ENCODE measurements at places on chromosomes 1 and 21. TPM values are rescaled to one million over a fixed set of nuclear protein-coding genes. Genes with fewer than 3 reads are reported as not detected.

DNA sequence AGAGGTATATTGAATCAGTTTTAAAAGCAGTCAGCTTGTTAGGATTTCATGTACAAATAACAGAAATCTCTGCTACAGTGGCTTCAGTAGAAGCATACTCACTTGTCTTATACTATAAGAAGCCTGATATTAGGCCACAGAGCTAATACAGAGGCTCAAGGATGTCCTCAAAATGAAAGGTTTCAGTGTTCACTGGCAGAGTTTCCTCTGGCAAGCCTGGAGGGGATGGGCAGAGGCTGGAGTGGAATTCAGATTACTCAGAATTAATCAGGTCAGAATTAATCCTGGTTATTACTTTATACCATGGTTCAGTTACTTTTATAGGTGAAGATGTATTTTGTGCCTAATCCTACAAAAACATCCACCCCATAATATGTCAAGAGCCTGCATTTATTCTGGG, 520.5 kb downstream of the USP25 start:
- DNase-seq = no peak

- no peak for DNase-seq
Observed at GRCh38 chr1:171344473-171344820, 30.5 kb downstream of the FMO4 start.

DNA sequence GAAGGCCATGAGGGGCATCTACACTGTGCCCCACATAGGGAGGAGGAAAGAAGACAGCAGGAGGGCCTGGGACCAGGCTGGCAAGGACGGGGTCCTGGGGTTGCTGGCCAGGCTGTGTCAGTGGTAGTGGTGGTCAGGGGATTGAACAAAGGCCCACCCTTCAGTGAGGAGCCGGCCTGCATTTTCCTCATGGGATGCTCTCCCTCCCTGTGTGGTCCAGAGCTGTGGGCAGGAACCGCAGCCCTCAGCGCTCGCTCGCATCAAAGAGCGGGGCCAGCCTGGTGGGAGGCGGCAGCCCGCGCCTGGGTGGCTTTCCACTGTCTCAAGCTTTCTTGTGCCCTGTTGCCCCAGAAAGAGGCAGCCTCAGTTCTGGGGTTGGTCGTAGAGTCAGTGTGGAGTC, 24.8 kb downstream of the LHX4 start:
- DNase-seq = no peak

GRCh38 chr1:46983830-46984586, 39.5 kb upstream of the CYP4X1 start:
- no peak for DNase-seq

DNA sequence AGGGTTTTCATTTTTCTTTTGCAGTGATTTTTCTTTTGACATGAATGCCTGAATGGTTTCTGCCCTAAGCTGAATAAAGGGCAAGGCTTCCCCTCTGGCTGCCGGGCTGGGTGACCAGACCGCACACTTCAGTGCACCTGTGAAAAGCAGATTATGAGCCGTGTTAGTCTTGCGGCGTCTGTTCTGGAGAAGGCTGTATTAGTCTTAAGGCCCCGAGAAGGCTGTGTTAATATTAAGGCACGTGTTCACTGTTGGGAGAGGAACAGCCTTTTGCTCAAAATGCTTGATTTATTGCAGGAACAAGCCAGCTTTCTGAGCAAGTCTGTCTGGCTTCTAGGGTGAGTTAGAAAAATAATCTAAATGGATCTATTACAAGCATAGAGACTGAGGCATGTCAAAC, 54.7 kb upstream of the DNAH14 start:
- DNase-seq = no peak

TSPAN1 gene
- not detected for total RNA-seq

- DNase-seq = no peak
Observed at GRCh38 chr1:168100315-168101002, 36.3 kb downstream of the GPR161 start.

DNA sequence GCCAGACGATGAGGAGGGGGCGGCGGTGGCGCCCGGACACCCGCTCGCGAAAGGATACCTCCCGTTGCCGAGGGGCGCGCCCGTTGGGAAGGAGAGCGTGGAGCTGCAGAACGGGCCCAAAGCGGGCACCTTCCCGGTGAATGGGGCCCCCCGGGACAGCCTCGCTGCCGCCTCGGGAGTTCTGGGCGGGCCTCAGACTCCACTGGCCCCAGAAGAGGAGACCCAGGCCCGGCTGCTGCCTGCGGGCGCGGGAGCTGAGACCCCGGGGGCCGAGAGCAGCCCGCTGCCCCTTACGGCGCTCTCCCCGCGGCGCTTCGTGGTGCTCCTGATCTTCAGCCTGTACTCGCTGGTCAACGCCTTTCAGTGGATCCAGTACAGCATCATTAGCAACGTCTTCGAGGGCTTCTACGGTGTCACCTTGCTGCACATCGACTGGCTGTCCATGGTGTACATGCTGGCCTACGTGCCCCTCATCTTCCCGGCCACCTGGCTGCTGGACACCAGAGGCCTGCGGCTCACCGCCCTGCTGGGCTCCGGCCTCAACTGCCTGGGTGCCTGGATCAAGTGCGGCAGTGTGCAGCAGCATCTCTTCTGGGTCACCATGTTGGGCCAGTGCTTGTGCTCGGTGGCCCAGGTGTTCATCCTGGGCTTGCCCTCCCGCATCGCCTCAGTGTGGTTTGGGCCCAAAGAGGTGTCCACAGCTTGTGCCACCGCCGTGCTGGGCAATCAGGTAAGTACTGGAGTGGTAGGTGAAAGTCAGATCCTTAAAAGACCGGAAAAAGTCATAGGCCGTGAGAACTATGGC, 588 bp downstream of the FLVCR1 start:
- peak; percentile 66 for DNase-seq

DNA sequence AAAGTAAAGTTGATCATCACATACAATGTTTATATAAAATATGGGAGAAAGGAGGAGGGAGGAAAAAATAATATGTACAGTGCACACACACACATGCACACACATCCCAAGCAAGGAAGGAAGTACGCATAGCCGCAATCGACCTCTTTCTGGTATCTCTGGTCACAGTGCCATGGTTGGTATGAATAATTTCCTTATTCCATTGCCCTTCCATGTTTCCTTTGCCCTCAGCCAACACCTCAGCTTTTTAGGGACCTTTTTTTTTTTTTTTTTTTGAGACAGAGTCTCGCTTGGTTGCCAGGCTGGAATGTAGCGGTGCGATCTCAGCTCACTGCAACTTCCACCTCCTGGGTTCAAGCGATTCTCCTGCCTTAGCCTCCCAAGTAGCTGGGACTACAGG, 20.6 kb downstream of the CITED4 start:
- no peak for DNase-seq

TBX15 gene
- total RNA-seq = not detected

GRCh38 chr1:232982238-232982944, 32.0 kb downstream of the NTPCR start:
- no peak for DNase-seq

- peak; percentile 88 for DNase-seq
Observed at GRCh38 chr1:1371746-1372711, 3.0 kb downstream of the AURKAIP1 start.

FCRL6 gene
- total RNA-seq = 7.3 TPM

DNA sequence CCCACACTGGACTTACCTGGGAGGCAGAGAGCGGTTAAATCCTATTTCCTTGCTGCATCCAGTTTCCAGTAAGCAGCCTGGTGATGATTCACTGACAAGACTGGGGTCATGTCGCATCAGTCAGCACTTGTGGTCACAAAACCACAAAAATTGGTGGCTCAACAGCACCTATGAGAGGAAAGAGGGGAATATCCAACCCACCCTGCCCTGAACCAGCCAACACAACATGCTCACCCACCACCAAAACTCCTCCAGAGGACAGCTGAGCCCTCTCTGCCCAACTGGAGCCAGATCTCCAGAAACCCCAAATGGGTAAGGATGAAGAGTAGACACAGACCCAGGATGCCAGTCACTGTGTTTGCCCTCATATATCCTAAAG, 64.0 kb downstream of the CD46 start:
- no peak for DNase-seq

FCAMR gene
- total RNA-seq = 0.22 TPM

DNA sequence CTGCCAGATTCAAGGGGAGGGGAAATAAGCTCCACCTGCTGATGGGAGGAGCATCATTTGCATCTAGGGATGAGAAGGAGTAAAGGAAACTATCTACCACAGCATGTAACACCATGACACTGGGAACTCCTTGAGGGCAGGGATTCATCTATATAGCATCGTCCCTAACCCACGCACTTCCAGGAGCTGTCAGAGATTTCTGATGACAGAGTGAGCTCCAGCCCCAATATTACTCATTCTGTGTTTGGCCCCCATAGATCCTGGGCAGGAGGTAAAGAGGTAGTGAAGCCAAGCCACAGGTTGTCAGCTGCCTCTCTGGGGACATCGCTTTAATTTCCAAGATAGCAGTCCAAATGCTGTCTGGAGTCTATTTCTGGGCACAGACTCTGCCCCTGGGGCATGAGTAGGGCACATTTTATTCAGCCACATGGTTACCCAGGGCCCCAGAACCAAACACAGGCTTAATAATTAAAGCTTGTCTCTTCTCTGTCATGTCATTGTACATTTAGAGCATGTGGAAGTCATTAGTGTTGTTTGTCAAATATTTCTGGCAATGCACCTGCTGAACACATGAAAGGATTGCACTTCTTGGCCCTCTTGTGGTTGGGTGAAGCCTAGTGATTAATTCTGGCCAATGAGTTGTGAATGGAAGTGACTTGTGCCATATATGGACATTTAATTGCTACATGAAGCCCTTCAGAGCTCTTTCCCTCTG, 105.9 kb upstream of the POU3F1 start:
- no peak for DNase-seq

NCDN gene
- 23.2 TPM for total RNA-seq

DNA sequence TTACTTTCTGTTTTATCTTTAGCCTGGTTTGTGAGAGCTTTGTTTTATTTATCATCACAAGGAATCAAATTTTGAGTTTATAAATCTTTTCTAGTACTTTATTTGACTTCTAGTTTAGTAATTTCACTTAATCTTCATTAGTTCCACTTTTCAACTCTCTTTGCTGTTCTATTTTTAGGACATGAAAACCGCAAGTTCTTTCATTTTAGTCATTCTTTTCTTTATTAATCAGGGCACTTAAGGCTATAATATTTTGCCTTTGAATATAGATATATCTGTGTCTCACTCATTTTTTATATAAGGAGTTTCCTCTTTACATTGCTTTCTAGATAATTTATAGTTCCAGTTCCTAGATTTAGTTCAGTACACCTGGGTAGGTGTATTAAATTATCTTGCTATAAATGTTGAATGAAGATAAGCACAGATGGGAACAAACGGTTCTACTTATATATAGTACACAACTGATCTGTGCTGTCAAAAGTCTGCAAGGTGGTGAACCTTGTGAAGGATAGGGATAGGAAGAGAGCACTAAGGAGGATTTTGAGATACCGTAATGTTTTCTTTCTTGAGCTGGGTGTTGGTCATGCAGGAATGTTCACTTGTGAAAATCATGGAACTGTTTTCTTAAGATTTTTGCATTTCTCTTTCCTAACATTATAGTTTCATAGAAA, 402.3 kb downstream of the RYR2 start:
- no peak for DNase-seq

TRIM67 gene
- total RNA-seq = not detected

DNA sequence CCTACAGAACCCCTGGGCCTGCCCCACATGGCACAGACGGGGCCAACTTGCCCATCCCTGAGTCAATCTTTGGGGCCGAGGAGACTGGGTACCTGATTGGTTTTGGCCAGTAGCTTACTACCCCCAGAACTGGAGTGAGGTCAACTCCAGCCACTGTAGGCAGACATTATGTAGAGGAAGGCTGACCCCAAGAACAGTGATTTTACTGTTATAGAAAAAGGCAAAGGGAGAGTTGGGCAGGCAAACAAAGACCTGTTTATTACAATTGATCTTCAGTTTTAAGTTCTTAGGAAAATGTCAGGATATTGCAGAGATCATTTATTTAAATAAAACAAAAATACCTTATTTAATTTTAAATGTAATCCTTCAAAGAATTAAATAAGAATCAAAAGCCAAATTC, 653.8 kb downstream of the NPHP4 start:
- DNase-seq = no peak

DNA sequence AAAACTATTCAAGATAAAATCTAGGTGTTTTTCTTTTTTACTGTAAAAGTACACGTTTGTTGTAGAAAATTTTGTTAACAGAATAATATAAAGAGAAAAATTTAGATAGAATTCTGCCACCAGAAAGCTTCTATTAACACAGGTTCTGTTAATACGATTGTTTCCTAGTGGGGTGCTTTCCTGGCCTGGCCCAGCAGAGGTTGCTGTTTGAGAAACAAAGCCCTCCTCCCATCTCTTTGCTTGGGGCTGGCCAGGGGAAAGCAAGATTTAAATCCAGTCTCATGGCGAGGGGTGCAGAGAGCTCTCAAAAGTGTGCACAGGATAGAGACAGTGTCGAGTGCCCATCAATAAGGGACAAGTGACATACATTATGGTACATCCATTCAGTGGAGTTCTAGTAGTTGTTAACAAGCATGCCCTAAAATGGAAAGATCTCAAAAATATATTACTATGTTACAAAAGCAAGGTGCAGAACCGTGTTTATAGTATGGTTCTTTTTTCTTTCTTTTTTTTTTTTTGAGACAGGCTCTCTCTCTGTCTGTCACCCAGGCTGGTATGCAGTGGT, 14.6 kb upstream of the ACBD3 start:
- DNase-seq = no peak

Data from activated naive CD8-positive, alpha-beta T cell treated with anti-CD3 and anti-CD28 coated beads, Interleukin-2, amount 10 ng/mL, durations not matched to agents 7 days and 5 days (primary cell).